ENCODE measurements at places on chromosomes 7 and 10.

GRCh38 chr7:96407427-96407826, 85.5 kb upstream of the SLC25A13 start:
- DNase-seq: no peak

GRCh38 chr7:27098578-27099451, 3.0 kb upstream of the HOXA1 start:
- no peak for DNase-seq

- DNase-seq: no peak
These were observed 117.5 kb downstream of the CDK14 start for GRCh38 chr7:90713628-90714027.

DNA sequence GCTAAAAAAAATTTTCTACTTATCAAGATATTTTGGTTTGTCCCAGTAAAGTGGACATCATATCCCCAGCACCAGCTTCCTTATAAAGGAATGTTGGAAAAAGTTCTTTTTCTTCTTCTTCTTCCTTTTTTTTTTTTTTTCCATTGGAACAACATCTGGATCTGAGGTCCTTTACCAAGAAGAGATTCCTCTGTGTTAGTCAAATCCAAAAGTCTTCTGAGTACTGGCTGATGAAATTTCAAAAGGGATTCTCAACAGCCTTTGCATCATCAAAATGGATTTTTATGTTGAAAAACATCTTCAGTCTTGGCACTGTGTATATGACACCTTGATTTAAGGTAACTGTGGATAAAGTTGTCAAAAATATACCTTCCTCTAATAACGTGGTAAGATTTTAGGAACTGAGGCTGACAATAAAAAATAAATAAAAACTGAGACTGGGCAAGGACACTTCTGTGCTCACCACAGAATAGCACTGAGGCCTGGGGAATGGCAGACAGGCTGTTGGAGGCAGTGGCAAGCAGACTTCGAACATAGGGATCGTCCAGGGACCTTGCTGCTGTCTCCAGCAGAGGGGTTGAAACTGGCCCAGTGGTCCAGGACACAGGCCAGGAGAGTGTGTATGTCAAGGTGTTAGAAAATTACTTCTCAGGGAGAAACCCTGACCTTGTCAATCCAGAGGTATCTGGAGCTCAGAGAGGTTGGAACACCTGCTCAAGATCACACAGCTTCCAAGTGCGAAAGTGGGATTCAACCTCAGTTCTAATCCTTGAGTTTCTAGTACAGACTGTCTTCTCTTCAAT, 130.4 kb downstream of the PTPN20 start:
- DNase-seq: no peak

- DNase-seq: no peak
These were observed 152.5 kb downstream of the WDR37 start for GRCh38 chr10:1208366-1209311.

All from esophagus squamous epithelium (tissue), 5 donors.